ENCODE measurements at places on chromosomes 12 and 14.

GRCh38 chr14:26761532-26761931 lies 163.7 kb upstream of the NOVA1 start:
- peaks cover 13% of the 10 kb centered on the region for H3K4me1 ChIP-seq
- no peak overlapping the region for H3K27ac ChIP-seq
- no peaks in the 10 kb centered on the region for H3K36me3 ChIP-seq

DNA sequence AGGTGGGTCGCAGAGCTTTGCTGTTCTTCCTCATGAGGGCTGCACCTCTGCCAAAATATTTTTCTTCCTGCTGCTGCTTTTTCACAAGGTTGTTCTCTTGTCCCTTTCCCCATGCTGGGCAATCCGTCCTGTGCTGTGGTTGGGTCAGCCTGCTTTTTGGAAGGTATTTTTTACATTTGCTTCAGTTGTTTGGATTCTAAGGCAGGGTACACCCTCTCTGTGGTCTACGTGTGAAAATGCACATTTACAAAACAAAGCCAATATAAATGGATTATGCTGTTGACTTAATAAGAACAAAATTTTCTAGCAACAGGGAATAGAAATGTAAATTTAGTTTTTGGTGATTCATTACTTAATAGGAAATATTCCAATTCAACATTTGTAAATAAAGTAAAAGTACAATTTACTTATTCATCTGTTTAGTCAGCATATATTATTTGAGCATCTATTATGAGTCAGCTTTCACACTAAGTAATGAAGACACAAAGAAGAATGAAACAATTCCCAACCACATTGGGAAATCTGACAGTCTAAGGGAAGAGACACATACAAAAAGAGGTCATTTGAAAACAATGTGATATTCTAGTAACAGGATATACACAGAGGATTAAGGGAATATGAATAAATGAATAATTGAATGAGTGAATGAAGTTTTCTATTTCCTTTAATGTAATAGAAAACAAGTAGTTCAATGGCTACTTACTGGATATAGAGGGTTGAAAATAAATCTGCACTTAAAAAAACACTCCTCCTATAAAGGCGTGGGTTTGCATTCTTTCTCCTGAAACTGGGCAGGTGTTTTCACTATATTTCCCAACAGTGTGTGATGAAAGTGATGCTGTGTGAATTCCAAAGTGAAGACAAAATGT lies 94.6 kb upstream of the PRICKLE1 start:
- H3K4me3 ChIP-seq, result no peak overlapping the region
- H3K36me3 ChIP-seq, result no peaks in the 10 kb centered on the region
- peak; percentile 65 for DNase-seq
- no peak overlapping the region for H3K27ac ChIP-seq
- H3K27me3 ChIP-seq, result no peaks in the 10 kb centered on the region

- H3K27me3 ChIP-seq, result no peaks in the 10 kb centered on the region
- no peak for DNase-seq
- H3K27ac ChIP-seq, result no peak overlapping the region
These were observed 25.0 kb upstream of the SRP54 start for GRCh38 chr14:34957771-34958286.

- no peak overlapping the region for H3K4me3 ChIP-seq
- no peak overlapping the region for H3K27ac ChIP-seq
- no peak for DNase-seq
- no peaks in the 10 kb centered on the region for H3K4me1 ChIP-seq
These were observed 30.5 kb upstream of the SLC15A5 start for GRCh38 chr12:16307856-16308475.

Data from astrocyte (in vitro differentiated cells and primary cell).